ENCODE measurements at places on chromosomes 16 and 17. TPM values are rescaled to one million over a fixed set of nuclear protein-coding genes. Genes with fewer than 3 reads are reported as not detected.

The PRPF8 gene
- 107 TPM for total RNA-seq

The LITAF gene
- total RNA-seq: 29.8 TPM

The NAT9 gene
- 21.9 TPM for total RNA-seq

The ALDH3A1 gene
- 0.85 TPM for total RNA-seq

The TERB1 gene
- not detected for total RNA-seq

The CDT1 gene
- 64.6 TPM for total RNA-seq

The HSPB9 gene
- not detected for total RNA-seq

The DRC3 gene
- total RNA-seq: 0.47 TPM

- DNase-seq: no peak
Observed at GRCh38 chr16:27215660-27216059, 12.3 kb downstream of the KDM8 start.

DNA sequence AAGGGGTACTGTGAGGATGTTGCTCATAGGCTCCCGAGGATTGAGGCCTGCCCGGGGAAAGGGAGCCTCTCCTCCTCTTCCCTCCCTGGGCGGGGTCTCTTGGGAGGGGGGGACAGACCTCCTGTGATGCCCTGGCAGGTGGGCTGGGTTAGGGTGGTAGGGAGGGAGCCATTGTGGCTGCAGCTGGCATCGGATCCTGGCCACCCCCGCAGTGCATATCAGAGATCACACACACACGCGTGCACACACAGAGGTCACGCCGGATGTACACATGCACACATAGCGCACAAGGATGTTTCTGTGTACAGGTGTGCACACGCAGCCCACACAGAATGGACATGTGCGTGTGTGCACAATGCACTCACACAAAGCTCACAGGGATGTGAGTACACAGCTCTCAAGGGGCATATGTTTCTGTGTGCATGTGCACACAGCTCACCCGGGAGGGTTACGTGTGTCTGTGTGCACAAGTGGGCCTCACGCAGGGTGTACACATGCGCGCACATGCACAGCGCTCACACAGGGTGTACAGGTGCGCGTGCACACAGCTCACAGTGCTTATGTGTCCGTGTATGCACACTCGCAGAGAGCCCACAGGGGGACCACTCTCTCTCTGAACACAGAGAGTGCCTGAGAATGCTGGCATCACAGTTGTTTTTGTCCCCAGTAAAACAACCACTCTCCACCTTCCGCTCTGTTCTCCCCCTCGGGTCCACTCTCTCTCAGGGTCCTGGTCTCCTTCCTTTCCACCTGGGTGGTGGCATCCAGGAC is 2.4 kb downstream of the GJD3 start:
- no peak for DNase-seq

- no peak for DNase-seq
Observed at GRCh38 chr17:43143201-43143600, 18.0 kb upstream of the BRCA1 start.

DNA sequence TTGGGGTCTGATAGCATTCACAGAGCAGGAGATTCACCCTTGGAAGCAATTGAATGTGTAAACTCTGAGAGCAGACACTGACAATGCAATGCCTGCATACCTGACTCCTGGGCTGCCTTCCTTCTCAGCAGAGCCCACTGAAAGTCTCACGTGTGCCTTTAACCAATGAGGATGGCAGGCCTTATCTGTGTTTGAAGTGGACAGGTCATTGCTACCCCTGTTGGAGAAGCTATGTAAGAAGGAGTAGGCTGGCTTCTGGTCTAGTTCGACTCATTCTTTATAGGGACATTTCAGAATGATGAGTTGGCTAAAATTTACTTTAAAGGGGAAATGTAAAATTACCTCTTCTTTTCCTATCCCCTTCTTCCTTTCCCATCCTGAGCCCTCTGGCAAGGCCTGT is 446.3 kb downstream of the SLC39A11 start:
- DNase-seq: no peak

- DNase-seq: no peak
Observed at GRCh38 chr16:1057252-1057932, 15.2 kb upstream of the SSTR5 start.

- no peak for DNase-seq
Observed at GRCh38 chr17:66345264-66345663, 42.9 kb downstream of the PRKCA start.

- DNase-seq: no peak
Observed at GRCh38 chr16:10282367-10282766, 100.1 kb upstream of the GRIN2A start.
